A549 treated with dexamethasone at 1 μM for 4 hours (cell line): ENCODE measurements at places on chromosomes 6 and 20. TPM values are rescaled to one million over a fixed set of nuclear protein-coding genes. Genes with fewer than 3 reads are reported as not detected.

The DSP gene
- 36.3 to 56.9 TPM (median 48.8 TPM) in 5 replicates for total RNA-seq

The GNMT gene
- 0.08 to 0.19 TPM (median 0.13 TPM) in 4 of 5 replicates, not detected in the other for total RNA-seq

The AHCY gene
- 298 to 346 TPM (median 332 TPM) in 5 replicates for total RNA-seq

The PPP1R3G gene
- 1.5 to 2.3 TPM (median 2.0 TPM) in 5 replicates for total RNA-seq

The MRPL2 gene
- total RNA-seq, result 51.6 to 56.6 TPM (median 55.3 TPM) in 5 replicates

The HNF4A gene
- total RNA-seq, result 15.0 to 26.0 TPM (median 23.4 TPM) in 5 replicates

The ABHD16B gene
- not detected in 5 replicates for total RNA-seq

The PLA2G7 gene
- total RNA-seq, result not detected in 5 replicates

The DLGAP4 gene
- total RNA-seq, result 39.4 to 69.9 TPM (median 65.1 TPM) in 5 replicates

The GPLD1 gene
- total RNA-seq, result 0.45 to 1.4 TPM (median 1.3 TPM) in 5 replicates

The TRIM39 gene
- total RNA-seq, result 6.1 to 7.7 TPM (median 6.9 TPM) in 5 replicates

The L3MBTL3 gene
- 2.3 to 3.1 TPM (median 2.9 TPM) in 5 replicates for total RNA-seq

The BMP6 gene
- 14.8 to 21.1 TPM (median 19.0 TPM) in 5 replicates for total RNA-seq

The TFAP2C gene
- total RNA-seq, result 11.1 to 14.9 TPM (median 12.9 TPM) in 5 replicates

The PTP4A1 gene
- 66.8 to 108 TPM (median 85.2 TPM) in 5 replicates for total RNA-seq

The PRSS16 gene
- 2.4 to 3.8 TPM (median 3.2 TPM) in 5 replicates for total RNA-seq

The FOXC1 gene
- 4.2 to 6.5 TPM (median 6.1 TPM) in 5 replicates for total RNA-seq

The ZBTB12 gene
- total RNA-seq, result 2.9 to 4.4 TPM (median 3.9 TPM) in 5 replicates

The CALHM4 gene
- total RNA-seq, result not detected in 5 replicates

The OPRM1 gene
- total RNA-seq, result not detected in 5 replicates

The NOX3 gene
- not detected in 5 replicates for total RNA-seq

The TMEM151B gene
- total RNA-seq, result 0.06 to 0.17 TPM (median 0.14 TPM) in 5 replicates

The EPHA7 gene
- 0.07 to 0.14 TPM (median 0.11 TPM) in 5 replicates for total RNA-seq

The CDH4 gene
- total RNA-seq, result 6.5 to 10.5 TPM (median 8.9 TPM) in 5 replicates

The TUBB2B gene
- total RNA-seq, result 14.2 to 16.9 TPM (median 15.4 TPM) in 5 replicates

The COL21A1 gene
- 0.42 to 1.6 TPM (median 0.64 TPM) in 5 replicates for total RNA-seq

The OSER1 gene
- total RNA-seq, result 46.9 to 52.5 TPM (median 50.1 TPM) in 5 replicates

The C20orf141 gene
- total RNA-seq, result 0.33 to 0.43 TPM (median 0.39 TPM) in 3 of 5 replicates, not detected in the others

The MROH8 gene
- 0.70 to 1.6 TPM (median 1.4 TPM) in 5 replicates for total RNA-seq

The SPINT3 gene
- total RNA-seq, result not detected in 5 replicates

The FILIP1 gene
- 0.22 to 0.40 TPM (median 0.35 TPM) in 5 replicates for total RNA-seq

The IMPG1 gene
- not detected in 5 replicates for total RNA-seq

The SAMD3 gene
- not detected in 5 replicates for total RNA-seq

The LINC00237 gene
- not detected in 5 replicates for total RNA-seq

The ASIP gene
- not detected in 5 replicates for total RNA-seq

The PAX1 gene
- 0.05 to 0.11 TPM in 2 of 5 replicates, not detected in the others for total RNA-seq

The HCRTR2 gene
- not detected in 5 replicates for total RNA-seq

The SYNCRIP gene
- total RNA-seq, result 119 to 157 TPM (median 143 TPM) in 5 replicates

The PTK6 gene
- total RNA-seq, result 2.0 to 4.2 TPM (median 2.8 TPM) in 5 replicates

The PRDM13 gene
- total RNA-seq, result 0.71 to 1.1 TPM (median 1.0 TPM) in 5 replicates

The LST1 gene
- total RNA-seq, result 0.11 TPM in 1 of 5 replicates, not detected in the others

The PTGIS gene
- 0.02 to 0.07 TPM (median 0.06 TPM) in 3 of 5 replicates, not detected in the others for total RNA-seq

The LKAAEAR1 gene
- 0.68 to 1.4 TPM (median 1.0 TPM) in 5 replicates for total RNA-seq

The WFDC13 gene
- total RNA-seq, result not detected in 5 replicates

The RSPO3 gene
- 68.8 to 84.3 TPM (median 77.2 TPM) in 5 replicates for total RNA-seq

The TFAP2D gene
- total RNA-seq, result not detected in 5 replicates

The CGA gene
- total RNA-seq, result 0.29 to 0.72 TPM (median 0.47 TPM) in 5 replicates

The CDH26 gene
- total RNA-seq, result 0.06 to 0.17 TPM (median 0.13 TPM) in 5 replicates

The BTNL2 gene
- total RNA-seq, result not detected in 5 replicates

The CCN6 gene
- total RNA-seq, result not detected in 5 replicates

The BEND3 gene
- total RNA-seq, result 3.0 to 4.1 TPM (median 4.1 TPM) in 5 replicates

The ENPP3 gene
- 0.18 TPM in 1 of 5 replicates, not detected in the others for total RNA-seq

The LHFPL5 gene
- total RNA-seq, result 0.08 to 0.17 TPM (median 0.16 TPM) in 3 of 5 replicates, not detected in the others

The HAO1 gene
- total RNA-seq, result not detected in 5 replicates

The MLN gene
- not detected in 5 replicates for total RNA-seq

The POU5F1 gene
- 11.8 to 22.2 TPM (median 16.0 TPM) in 5 replicates for total RNA-seq

The ENPP4 gene
- total RNA-seq, result 0.23 to 0.48 TPM (median 0.25 TPM) in 5 replicates
